ENCODE measurements at places on chromosomes 3 and 15.

GRCh38 chr3:147890114-147890513 lies 480.9 kb downstream of the ZIC1 start:
- no peak for DNase-seq

- no peak for DNase-seq
Observed at GRCh38 chr3:65883613-65884012, 155.1 kb downstream of the MAGI1 start.

GRCh38 chr3:2792432-2792831 lies 317.7 kb downstream of the IL5RA start:
- DNase-seq = no peak

GRCh38 chr3:66452303-66453011 lies 48.4 kb downstream of the LRIG1 start:
- DNase-seq = peak; percentile 79

Measured in Ammon's horn (tissue), 1 donor.